ENCODE measurements at places on chromosomes 2 and 18.

DNA sequence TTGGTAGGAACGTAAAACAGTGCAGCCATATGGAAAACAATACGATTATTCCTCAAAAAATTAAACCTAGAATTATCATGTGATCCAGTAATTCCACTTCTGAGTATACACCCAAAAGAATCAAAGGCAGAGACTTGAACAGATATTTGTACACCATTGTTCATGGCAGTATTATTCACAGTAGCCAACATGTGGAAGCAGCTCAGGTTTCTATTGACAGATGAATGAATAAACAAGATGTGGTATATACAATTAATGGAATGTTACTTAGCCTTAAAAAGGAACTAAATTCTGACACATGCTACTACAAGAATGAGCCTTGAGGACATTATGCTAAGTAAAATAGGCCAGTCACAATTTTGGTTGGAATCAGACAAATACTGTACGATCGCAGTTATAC is 14.2 kb upstream of the RTTN start:
- no peak for DNase-seq

DNA sequence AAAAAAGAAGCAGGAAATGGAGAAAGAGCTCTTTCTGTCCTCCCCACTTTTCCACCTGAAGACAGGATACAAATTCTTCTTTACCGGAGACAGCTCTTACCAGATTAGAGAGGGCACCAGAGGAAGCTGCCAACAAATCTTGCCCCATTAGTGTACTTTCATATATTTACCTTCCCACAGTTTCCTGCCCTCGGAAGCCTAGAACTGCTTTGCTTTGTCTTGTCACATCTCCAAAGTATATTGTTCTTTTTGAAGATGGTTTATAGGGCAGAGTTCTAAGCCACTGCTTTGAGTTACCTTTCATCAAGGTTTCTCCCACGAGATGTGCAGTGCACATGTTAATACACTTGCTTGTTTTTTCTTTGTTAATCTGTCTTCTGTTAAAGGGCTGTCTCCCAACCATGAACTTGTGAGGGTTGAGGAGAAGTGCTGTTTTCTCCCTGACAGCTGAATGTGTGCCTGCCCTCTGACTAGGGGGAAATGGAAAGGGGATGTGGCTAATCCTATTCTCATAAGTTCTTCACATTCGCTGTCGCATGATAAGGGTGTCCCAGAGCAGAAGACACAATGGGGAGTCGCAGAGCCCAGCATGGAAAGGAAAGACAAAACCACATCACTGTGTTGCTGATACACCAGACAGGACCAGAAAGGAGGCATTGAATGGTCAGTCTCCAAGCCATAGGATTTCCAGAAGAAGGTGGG is 24.2 kb downstream of the CENPA start:
- no peak for DNase-seq

DNA sequence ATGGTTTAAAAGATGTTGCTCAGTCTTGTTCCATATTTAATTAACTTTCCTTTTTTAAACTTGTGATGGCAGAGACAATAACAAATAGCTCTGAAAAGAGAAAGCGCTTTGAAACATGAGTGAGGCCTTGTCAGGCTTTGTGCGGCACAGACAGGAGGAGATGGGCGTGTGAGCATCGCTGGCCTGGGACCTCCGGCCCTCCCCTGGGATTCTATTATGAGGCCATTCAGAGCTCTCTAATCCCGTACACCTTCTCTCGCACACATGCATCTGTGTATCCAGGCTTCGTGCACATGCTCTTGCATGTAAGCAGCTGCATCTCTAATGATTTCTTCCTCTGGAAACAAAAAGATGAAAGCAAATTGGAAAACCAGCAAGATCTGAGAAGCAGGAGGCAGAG is 313.7 kb downstream of the ZNF521 start:
- DNase-seq: no peak

GRCh38 chr2:62706721-62707521 is 1.4 kb downstream of the EHBP1 start:
- no peak for DNase-seq

DNA sequence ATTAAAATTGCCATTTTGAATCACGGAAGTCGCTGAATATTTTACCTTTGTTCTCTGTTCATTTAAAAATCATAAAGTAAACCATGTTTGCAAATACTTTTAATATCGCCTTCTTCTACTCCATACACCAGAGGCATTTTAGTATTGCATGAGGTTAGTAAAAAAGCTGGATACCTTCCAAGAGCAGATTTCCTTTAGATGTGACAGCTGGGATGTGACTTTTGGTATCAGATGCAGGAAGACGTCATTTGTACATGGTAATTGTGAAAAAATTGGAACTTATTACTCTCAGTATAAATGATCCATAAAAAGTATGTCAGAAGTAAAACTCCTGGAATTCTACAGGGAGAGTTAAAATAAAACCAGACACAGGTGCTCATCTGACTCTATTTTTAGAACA is 89.5 kb downstream of the SLC4A10 start:
- no peak for DNase-seq

DNA sequence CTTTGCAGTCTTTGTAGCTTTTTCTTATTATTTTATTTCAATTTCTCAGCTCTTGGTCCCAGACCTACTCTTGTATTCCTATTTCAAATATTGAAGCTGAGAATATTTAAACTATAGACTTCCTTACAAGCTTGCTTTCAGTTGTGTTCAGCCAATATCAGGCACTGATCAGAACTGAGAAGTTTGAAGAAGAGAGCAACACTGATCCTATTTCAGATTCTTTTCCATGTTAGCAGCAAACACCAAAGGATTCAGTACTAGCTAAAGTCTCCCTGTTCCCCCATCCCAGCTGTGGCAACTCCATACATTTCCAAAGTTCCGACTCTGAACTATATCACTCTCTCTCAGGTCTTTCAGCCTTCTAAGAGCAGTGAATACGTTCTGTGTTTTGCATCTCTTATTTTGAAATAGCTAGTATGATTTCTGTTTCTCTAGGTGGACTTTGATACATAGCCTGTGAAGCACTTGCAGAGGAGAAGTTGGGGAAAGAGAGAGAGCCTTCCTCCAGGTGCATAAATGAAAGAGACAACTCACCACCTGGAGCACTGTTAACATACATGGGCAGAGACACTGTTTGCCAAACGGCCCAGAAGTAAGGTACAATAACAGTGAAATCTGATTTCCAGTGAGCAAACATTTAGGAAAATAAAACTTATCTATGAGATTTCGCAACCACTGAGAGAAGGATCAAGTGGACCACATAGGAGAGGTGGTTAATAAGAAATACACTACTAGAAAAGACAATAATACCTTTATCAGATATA is 135.0 kb upstream of the ZNF804A start:
- DNase-seq: no peak
